D341Med (cell line): ENCODE measurements at places on chromosomes 2 and 18.
A peak's percentile ranks its signal among the peaks of the same experiment; 100 is the strongest.

DNA sequence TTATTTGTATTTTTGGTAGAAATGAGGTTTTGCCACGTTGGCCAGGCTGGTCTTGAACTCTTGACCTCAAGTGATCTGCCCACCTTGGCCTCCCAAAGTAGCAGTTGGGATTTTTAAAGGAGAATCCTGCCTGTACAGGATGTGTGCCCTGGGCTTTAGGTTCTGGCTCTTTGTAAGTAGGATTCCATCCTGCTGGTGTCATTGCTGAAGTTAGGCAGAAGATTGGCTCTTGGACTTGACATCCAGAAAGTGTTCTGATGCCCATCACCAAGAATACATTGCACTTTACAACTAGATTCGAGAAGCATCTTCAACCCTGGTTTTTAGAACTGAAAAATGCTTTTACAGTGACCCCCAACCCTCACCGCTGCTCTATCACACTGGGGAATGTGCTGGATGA lies 4.4 kb upstream of the TWIST2 start:
- DNase-seq: no peak

GRCh38 chr2:45069684-45070083 lies 60.4 kb upstream of the SIX2 start:
- no peak for DNase-seq

DNA sequence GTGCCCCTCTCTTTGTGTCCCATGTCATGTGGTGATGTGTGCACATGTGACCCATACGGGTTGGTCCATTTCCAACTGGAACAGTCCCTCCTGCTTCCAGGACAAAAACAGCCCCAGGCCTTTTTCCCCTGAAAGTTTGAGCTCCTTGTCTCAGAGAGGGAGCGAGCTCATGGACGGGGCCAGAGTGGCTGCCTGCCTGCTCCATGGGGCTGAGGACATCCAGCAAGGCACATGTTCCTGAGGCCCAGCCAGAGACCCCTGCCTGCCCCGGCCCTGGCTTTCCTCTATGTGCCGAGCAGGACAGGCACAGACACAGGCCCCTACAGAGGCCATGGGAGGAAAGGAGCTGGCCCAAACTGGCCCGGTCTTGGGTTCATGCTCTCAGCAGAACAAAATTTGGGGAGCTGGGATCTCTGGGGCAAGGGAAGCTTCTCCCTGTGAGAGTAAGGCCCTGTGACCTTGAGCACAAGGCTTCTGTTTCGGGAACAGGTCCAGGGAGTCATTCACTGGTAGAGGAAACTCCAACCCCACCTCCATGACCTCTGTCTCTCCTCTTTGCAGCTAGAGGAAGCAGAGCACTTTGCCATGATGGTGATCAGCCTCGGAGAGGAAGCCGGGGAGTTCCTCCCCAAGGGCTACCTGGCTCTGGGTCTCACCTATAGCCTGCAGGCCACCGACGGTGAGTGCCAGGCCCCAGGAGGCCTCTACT lies 105.8 kb upstream of the MCFD2 start:
- DNase-seq: no peak

- DNase-seq: no peak
Measured at GRCh38 chr2:134086594-134087219, 167.2 kb upstream of the MGAT5 start.

DNA sequence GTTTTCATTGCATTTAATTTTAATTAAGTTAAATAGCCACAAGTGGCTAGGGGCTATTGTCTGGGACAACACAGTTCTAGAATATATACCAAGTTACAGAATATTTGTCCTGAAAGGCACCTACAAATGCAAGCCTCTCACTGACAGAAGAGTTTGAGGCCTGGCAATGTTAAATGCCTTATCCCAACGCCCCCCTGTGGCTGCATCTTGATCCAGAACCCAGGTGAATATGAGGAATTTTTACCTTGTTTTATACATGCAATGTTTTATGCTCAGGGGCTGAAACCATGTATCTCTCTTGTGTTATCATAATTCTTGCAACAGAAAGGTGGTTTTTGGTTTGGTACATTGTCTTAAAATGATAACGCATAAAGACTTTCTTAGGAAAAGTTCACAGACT lies 71.8 kb upstream of the SEC11C start:
- peak; percentile 64 for DNase-seq
